ENCODE measurements at places on chromosomes 2 and 18.

DNA sequence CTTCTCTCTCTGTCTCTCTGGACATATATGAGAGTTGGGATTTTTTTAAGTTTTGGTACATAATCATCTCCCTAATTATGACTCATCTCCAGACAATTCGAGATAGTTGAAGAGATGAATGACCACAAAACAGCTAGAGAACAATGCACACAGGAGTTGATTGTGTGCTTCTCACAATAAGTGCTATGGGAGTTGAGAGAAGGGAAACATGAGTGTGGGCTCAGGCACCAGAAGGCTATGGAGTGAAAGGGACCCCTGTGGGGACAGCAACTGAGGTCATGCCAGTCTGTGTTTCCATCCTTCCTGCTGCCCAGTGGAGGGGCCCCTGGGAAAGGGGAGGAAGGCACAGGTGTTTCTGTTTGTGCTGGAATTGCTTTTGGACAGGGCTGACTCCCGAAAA lies 6.5 kb upstream of the YWHAQ start:
- DNase-seq, result no peak

DNA sequence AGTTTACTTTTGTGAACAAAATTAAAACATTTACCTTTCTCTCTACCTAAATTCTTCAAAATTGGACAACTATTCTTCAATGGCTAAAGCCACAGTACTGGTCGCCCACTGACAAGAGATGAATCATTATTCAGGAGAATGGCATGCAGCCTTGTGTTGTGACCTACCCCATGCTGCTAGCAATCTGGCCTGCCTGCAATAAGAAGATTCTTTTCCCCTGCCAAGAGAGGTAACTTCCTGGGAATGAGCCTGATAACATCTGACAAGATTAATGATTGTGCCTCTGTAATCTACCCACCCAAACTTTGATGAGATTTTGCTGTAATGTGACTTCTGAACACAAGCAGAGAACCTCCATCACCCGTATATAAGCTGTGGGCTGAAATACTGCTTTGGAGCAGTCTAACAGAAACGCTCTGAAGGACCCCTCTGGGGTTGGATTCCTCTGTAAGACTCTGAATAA lies 47.0 kb upstream of the ST3GAL5 start:
- no peak for DNase-seq

GRCh38 chr2:202982779-202983491 lies 31.7 kb upstream of the NBEAL1 start:
- no peak for DNase-seq

DNA sequence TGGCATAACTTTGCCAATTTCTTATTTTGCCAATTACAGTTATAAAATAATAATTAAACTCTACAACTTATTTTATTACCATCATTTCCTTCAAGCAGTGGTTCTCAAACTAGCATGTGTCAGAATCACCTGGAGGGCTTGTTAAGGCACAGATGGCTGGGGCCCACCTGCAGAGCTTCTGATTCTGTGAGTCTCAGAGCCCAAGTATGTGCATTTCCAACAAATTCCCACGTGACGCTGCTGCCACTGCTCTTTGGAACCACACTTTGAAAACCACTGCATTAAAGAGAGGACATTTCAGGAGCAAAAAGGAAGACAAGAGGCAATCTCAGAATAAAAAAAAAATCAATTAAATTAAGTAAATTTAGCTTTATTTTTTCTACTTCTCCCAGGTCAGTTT lies 94.0 kb upstream of the HNRNPA3 start:
- DNase-seq, result no peak

- no peak for DNase-seq
Measured at GRCh38 chr18:37572736-37573135, 7.1 kb upstream of the CELF4 start.
